NCI-H524 (cell line): ENCODE measurements at places on chromosomes 11 and 22.

DNA sequence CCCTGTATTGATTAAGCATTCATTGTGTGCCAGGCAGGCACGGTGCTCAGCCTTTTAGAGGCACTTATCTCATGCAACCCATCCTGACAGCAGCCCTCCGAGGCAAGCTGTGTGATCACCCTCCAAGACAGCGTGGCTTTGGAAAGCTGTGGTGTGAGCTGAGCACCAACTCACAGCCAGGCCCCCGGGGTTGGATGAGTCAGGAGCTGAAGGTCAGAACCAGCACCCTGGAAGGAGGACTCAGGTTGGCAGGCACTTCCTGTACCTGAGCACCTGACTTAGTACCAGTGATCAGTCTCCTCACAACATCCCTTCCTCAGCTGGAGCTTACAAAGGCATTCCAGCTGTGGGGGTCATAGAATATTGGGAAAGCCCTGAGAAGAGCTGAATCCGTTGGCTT lies 9.0 kb downstream of the PATZ1 start:
- DNase-seq: no peak

DNA sequence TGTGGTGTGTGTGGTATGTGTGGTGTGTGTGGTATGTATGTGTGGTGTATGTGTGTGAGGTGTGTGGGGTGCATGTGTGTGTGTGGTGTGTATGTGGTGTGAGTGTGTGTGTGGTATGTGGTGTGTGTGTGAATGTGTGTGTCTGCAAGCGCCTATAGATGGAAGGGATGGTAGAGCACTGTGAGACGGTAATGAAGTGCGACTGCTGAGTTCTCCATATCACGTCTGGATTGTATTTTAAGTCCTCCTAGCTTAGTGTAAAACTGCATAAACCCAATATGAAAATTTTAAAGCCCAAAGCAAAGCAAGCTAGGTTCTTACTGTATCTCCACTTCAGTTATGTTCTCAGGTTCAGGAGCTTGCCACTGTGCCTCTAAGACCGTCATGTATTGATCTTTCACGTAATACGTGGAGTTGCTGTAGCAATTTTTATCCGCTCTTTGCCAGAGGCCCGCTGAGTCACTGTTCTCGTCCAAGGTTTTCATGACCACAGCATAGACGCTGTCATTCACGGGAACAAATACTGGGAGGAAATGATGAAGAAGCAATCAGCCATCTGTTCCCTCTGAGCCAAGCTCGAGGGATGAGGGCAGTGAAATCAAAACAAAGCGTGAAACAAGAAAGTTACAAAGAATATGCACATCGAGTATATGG lies 5.5 kb downstream of the PLET1 start:
- no peak for DNase-seq

DNA sequence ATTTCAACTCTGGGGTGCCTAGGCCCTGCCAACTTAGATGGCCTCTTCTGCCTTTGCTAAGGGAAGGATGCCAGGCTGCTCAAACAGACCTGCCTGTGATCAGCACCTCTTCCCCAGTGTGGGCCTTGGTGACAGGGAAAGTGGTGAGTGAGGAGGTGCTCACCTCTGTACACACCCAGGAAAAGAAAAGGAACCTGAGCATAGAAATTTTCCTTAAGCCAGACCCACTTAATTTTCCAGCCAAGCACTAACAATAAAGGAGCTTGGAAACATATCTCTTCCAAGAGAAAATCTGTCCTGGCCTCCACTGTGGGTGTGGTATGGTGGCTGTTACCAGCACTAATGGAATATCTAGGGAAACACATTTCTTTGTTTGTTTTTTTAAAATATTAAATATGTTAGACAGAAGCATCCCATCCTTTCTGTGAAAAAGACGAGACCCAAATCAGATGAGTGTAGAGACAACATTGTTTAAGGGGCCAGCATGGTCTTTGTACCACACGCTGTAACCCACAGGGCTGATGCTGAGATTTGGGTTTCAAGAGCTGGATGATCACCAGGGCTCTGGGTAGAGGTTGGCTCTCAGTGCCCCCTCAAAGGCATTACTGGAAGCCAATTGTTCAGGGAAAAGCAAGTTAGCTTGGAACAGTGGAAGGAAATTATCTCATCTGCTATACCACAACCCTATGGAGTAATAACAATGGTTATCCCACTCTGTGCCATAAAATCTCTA lies 472.2 kb downstream of the INSC start:
- no peak for DNase-seq

DNA sequence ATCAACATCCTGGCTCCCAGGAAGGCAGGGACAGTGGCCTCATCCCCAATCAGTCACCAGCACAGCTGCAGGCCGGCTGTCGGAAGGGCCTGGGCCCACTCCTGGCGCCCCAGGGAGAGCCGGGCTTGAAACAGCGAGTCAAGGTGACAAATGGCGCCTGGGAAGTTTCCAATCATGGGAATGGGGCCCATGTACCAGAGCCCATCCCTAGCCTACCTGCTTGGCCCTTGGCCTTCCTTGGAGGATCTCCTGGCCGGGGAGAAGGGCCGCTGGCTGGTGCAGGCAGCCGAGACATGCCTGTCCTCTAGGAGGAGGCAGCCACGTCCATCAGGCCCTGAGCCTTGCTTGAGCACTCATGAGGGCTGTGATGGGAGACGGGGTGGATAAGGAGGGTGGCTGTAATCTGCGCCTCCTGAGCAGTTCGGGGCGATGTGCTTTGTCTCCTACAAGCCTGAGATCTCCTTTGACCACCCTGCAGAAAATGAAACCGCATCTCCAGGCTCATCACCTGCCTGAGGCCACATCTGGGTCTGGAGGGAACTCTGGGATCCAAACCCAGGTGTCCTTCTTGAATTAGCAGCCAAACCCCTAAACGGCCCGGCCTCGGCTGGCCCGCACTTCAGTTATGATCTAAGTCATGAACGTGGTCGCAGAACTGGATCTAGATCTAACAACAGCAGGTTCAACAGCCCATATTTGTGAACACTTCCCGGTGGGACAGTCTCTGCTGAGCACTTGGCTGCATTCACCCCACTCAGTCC lies 862.0 kb downstream of the TBC1D22A start:
- no peak for DNase-seq

DNA sequence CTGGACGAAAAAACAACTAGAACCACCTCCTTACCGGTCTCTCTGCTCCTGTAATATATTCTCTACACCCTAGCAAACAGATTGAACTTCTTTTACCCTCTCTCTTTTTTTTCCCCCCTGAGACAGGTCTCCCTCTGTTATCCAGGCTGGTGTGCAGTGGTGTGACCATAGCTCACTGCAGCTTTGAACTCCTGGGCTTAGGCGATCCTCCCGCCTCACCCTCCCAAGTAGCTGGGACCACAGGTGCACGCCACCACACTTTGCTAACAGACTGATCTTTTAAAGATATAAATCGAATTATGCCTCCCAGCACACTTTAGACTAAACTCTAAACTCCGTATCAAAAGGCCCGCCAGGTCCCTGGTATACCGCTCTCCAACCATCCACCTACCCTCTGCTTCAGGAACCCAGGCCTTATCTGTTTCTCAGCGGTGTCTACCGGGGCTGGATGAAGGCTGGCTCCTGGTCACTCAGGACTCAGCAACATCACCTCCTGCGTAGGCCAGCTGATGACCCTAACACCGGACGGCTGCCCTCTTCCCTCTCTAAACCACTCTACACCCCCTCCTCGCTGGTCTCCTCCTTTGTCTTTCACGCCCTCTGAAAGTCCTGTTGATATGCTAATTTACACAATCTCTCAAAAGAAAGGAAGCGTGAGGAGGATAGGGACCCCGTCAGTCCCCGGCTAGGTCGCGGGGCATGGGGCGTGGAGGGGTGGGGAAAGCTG lies 745 bp downstream of the C22orf39 start:
- DNase-seq: no peak

DNA sequence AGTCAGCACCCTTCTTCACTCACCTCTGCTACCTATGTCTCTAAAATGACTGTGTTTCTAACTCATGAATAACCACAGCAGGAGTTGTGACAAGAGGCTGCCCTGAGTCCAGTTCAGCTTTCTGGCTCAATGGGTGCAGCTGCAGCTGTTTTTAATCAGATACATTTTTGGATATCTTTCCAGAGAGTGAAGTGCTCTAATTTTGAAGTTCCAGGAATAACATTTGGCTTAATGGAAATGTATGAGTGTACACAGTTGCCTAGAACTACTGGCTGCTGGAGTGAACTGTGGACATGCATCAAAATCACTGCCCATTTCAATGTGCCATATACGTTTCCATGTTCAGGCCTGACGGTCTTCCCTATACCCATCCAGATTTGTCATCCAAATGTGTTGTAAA lies 769.5 kb upstream of the ANO3 start:
- DNase-seq: no peak

- DNase-seq: no peak
Measured at GRCh38 chr11:47204637-47204989, 10.2 kb upstream of the DDB2 start.

DNA sequence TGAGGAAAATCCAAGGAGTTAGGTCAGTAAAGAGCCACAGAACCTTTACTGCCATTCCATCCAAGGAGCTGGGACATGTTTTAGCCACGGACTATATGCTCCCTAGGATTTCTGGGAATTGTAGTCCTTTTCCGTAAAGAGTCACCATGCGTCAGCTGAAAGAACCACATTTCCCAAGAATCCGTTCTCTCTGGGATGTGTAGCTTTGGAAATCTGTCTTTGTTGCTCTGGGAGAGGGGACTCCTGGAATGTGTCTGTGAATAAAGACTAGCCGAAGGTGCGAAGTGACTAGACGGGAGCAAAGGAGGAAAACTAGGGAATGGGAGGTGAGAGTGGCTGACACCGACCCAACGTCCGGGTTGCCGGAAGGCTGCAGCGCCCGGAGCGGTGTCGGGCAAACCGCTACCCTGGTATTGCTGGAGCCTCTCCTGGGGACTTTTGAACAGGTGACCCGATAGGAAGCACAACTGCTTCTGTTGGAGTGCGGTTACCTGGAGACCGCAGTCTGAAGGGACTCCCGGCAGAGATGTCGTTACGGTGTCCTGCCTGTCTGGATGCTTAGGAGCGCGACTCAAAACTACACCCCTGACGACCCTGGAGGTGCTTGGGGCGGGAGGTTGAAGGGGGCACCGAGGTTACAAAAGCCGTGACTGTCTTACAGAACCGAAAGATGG lies at the start of gene IFTAP:
Gene IFTAP, plus strand, starts transcription at position 187 of the 674 bp plus-strand sequence. CDS start 15,602 bp downstream, outside the sequence.
- DNase-seq: peak; percentile 92

GRCh38 chr11:117873828-117874125 lies 2.7 kb downstream of the FXYD6 start:
- no peak for DNase-seq

GRCh38 chr11:6604790-6605189 lies 1.2 kb downstream of the ILK start:
- DNase-seq: no peak

DNA sequence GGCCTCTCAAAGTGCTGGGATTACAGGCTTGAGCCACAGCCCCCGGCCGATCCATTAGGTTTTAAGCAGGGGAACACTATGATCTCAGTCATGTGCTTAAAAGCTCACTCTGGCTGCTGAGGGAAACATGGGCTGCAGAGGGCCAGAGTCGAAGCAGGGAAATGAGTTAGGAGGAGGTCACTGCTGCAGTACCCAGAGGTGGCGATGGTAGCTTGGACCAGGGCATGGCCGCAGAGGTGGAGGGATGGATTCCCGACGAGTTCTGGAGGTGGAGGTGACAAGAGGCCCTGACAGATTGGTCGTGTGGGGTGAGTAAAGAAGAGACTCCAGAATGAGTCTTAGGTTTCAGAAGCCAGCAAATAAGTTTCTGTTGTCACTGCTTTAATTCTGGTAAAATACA lies 54.4 kb upstream of the INCENP start:
- no peak for DNase-seq

DNA sequence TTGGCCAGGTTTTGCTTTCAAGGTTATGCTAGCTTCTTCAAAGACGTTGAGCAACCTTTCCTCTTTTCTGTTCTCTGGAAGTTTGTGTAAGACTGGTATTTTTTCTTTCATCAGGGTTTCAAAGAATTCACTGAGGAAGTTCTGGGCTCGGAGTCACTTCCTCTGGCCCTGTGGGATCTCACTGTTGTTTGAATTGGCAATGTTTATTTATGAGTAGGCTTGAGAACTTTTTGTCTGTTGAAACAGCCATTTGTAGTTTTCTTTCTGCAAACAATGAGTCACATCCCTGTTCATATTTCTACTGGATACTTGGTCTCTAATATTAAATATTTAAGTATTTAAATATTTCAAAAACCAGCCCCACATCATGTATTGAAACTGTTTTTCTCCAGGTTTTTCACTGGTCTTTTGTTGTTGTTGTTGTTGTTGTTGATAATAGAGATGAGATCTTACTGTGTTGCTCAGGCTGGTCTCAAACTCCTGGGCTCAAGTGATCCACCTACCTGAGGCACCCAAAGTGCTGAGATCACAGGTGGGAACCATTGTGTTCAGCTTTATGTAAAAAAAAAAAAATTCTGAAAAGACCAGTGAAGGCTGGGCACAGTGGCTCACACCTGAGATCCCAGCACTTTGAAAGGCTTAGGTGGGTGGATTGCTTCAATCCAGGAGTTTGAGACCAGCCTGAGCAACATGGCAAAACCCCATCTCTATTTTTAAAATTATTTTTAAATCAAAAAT lies 26.9 kb downstream of the SUSD2 start:
- no peak for DNase-seq

DNA sequence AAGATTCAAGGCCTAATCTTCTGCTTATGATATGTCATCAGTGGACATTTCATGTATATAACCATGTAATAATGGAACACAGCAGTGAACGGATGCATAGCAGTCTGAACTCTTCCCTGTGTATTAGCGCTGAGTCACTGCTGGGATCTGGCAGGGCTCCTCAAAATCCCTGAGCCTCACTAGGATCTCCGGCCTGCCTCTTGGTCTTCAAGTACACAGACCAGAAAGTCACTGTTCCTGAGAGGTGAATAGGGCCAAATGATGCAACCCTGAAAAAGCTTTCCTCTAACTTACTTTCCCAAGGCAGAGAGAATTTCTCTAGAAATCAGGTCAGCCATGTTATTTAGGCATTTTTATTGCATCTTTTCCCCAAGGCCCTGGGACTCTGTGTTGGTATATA lies 35.0 kb downstream of the POU2AF1 start:
- DNase-seq: no peak

DNA sequence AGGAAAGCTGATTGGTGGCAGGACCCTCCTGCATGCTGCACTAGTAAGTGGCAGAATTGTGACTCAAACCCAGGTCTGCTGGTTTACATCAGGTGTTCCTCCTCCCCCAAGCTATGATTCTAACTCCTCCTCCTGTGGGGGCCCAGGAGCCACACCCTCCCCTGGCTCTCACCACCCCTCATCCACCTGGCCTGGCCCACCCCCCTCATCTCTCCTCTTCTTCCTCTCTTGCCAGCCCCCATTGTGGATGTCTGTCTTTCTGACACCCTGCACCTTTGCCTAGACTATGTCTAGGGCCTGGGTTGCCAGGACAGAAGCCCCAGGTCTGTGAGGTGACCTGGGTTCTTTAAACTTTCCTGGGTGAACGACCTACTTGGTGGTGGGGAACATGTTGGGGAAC lies 59.9 kb downstream of the GRIK4 start:
- DNase-seq: no peak

GRCh38 chr11:15967166-15967565 lies 389.2 kb downstream of the SOX6 start:
- no peak for DNase-seq

GRCh38 chr11:78930810-78931523 lies 356.3 kb upstream of the NARS2 start:
- no peak for DNase-seq
